ENCODE measurements at places on chromosomes 5 and 9.

- no peak for ATAC-seq
Observed at GRCh38 chr5:170510559-170510958, 6.7 kb downstream of the KCNIP1 start.

GRCh38 chr9:35664531-35665470 lies at the start of gene ARHGEF39:
ARHGEF39 (minus strand) TSS chr9:35665195; CDS start chr9:35665169, 26 bp downstream.
- ATAC-seq: peak; percentile 89

DNA sequence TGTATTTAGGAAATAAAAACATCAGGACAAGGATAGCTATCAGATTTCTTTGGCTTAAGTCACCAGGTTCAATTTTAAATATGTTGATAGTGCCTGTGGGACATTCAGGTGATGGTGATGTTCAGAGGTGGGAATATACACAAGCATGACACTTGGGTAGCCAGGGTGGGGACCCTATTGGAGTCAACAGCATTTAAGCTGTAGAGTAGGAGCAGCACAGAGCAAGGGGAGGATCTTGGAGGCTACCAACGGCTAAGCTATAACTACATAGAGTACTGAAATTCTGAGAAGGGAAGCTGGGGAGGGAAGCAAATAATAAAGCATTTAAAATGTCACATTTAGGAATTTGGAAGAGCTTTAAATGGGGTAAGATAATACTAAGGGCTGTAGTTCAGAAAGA lies 177.7 kb downstream of the CPLANE1 start:
- ATAC-seq: no peak

DNA sequence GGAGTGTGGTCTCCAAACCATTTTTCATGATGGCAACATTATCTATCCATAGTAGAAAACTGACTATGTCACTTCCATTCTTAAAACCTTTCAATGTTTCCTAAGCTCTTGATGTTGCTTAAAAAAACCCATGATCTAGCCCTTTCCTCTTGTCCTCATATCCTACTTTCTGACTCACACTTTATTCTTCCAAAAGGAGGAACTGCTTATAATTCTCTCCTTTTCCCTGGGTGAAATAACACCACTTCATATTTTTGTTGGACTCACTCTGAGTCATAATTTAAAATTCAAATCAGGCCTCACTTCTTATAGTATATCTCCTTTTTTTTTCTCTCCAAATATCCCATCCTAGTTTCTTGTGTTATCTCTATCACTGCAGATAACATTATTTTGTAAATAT lies 513.9 kb downstream of the MAN2A1 start:
- ATAC-seq: no peak
